Activated CD8-positive, alpha-beta memory T cell treated with anti-CD3 and anti-CD28 coated beads for 48 hours (primary cell): ENCODE measurements at places on chromosomes 16 and 17.
A peak's percentile ranks its signal among the peaks of the same experiment; 100 is the strongest.

- DNase-seq: peak; percentile 87
Observed at GRCh38 chr17:42019509-42020404, at the start of gene NKIRAS2. Gene NKIRAS2, plus strand, starts transcription at chr17:42020090. Its CDS starts 1,488 bp downstream, at chr17:42021578.

DNA sequence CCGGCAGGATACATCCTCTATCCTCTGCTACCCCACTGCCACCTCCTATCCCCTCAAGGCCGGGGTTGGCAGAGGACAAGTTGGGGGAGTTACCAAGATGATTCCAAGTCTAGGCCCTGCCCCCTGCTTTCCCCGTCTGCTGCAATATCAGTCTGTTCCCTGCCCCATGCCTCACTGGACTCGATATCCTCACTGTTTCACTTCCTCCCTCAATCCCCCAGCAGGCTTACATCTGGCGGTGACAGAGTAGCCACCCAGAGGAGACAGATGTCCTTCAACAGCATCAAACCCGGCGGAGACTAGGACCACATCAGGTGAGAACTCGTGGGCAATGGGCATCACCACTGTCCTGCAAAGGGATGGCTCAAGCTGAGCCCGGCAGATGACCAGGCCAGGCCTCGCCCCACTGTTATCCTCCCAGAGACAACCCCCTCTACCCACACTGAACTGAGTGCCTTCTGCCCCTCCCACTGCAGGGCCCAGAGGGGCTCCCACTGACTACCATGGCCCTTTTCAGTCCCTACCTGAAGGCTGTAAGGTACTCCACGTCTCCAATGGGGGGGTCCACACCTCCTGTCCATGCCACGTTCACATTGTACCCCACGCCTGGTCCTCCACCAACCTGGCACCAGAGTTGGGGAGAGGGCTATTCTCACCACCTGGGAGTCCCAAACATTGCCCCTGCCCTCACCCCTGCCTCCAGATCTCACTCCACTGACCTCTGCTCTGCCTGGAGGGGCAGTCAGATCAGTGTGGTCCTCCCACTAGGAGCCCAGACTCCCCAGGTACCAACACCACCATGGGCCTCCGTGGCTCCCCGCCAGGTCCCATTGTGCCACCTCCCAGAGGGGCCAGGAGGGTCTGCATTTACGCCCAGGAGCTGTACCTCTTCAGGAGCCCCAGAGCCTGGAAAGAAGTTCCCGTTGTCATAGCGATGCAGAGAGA, 9.6 kb downstream of the G6PC3 start:
- DNase-seq: no peak

DNA sequence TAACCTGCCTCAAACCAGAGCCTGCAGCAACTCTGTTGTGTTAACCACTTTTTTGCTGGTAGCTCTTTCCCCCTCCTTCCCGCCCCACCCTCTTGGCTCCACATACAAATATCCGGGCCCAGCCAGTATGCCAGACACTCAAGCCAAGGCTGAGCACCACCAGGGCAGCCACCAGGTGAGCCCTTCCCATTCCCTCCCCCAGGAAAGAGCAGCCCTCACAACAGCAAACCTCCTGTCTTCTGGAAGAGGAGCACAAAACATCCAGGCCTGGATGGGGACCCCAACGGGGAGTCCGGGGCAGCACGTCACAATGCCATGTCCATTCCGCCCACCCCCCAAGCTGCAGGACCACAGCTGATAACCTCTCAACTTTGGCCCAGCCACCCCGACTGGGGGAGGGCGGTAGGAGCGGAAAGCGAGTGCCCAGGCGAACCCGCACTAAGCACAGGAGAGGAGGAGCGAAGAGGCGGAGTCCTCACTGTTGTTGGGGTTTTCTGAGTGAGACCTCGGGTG, 757 bp downstream of the ORMDL3 start:
- DNase-seq: no peak

DNA sequence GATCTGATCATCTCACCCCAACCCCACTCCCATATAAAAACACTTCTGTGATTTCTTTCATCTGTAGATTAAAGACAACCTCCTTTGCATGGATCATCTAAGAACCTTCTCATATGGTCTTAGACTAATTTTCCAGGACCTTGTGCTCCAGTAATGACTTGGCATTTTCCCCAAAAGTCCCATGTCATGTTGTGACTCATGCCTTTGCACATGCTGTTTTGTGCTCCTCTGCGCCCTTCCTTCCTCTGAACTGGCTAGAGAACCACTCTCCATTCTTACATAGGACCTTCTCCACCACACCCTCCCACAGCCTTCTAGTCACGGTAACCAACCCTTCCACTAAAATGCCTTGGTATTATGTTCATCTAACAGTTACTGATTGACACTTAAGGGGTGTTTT, 99.5 kb upstream of the AXIN2 start:
- DNase-seq: no peak

DNA sequence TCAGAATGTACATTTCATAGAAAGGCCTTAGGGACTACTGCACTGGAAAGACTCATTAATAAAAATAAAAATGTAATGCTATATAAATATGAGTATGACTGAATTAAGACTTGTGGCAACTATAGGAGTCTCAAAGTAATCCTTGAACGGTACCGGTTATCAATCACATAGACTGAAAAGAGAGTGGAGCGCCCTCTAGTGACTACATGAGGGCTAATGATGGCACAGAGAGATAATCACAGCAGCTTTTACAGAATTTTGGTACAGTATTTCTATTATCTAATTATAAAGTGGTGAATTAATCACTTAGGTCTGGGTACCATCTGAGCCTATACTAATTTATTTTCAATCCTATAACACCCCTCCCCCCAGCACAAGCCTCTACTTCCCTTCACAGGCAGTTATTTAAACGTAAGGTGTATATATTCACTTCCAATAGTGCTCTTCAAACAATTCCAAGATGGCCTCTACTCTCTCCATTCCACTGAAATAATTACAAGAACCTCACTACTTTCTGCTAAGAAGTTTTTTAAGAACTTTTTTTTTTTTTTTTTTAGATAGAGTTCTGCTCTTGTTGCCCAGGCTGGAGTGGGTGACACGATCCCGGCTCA, 40.7 kb upstream of the ANKFY1 start:
- DNase-seq: no peak

DNA sequence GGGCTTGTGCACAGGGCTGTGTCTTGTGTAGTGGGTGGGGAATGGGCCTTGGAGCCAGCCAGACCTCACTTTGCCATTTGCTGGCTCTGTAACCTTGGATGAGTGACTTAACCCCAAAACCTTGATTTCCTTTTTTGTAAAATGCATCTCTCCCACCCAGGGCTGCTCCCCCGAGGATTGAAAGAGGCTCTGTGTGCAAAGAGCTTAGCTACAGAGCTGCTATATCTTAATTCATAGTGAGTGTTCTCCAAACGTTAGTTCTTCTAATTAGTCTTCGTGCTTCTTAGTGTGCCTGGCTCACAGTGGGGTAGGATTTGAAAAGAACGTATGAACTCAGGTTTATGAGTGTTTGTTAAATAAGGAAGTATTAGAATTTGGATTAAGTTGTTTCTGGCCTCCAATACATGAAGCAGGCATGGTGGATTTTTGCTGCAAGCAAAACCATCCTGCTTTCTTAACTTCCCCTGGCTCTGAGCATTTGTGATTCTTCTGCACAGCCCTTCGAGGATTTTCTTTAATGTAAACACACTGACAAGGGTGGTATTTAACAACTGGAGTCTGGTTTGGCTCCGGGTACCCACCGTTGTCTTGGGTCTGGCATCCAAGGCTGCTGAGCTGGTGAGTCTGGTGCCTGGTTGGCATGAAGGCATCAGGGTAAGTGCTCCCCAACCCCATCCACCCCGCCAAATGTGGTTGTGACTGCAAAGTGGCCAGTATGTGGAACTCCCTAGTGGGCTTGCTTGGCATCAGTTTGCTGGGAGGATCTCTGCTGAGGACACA, 29.7 kb downstream of the KSR1 start:
- no peak for DNase-seq

DNA sequence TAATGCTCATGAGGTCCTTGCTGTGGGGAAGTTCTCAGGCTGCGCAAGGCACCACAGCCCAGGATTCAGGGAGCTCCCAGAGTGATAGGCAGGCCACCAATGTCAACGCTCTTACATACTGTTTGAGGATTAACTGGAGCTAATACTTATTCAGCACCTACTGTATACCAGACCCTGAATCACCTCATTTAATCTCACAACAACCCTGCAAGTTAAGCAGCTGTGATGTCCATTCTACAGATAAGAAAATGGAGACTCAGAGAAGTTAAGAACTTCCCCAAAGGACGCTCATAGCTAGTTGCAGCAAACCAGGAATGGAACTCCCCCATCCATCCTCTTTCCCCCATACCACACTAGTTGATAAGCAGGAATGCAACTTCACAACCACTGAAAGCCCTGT, 25.5 kb upstream of the CCR7 start:
- DNase-seq: no peak

GRCh38 chr16:50696575-50697420, 3.4 kb downstream of the NOD2 start:
- DNase-seq: no peak

GRCh38 chr17:8188263-8188839, 1.6 kb downstream of the BORCS6 start:
- DNase-seq: no peak

- no peak for DNase-seq
Observed at GRCh38 chr17:58665946-58666857, 25.6 kb downstream of the TEX14 start.

DNA sequence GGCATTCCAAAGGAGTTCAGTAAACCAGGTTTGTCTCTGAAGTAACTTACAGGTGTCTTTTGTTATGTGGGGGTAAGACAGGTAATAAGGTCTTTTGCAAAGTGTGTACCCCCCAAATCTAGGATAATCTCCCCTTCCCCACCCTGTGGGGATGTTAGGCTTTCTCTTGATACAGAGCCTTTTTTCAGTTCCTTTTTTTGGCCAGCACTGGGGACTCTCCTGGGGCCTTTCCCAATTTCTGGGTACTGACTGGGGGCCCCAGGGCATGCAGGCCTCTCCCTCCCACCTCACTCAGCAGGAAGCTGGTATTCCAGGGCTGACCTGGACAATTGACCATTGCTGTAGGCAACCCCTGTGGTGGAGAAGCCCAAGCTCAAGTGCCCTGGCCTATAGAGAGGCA, 84.3 kb upstream of the IRX6 start:
- no peak for DNase-seq

- DNase-seq: no peak
Observed at GRCh38 chr17:17535957-17536356, 39.8 kb upstream of the RASD1 start.

DNA sequence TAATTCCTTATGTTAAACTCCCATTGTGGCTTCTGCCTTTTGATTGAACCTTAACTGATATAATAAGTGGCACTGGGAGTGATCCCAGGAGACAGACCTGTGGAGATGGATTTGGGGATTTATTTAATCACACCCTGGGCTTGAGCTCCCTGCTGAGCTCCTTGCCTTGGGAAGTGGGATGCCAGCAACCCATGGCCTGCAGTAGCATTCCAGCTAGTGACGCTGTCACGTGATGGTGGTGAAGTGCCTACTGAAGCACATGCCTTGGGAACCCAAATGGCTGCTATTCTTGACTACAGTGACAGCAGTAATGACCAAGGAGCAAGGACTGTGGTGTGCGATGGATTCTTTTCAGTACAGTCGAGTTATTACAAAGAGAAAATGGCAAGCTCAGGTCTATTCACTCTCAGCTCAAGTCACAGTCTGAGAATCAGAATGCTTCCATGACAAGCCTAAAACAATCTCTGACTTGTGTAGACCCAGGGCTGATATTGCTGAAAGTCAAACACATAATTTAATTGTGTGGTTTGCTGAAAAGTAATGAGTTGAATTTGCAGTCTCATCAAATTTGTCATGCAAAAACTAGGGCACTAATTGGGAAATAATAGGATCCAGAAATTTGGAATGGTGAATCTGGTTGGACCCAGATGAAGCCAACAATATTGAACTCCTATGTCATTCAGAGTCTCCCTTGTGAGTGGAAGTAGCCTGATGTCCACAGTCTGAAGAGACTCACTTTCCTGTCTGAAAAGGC, 47.1 kb downstream of the BCL7C start:
- no peak for DNase-seq

DNA sequence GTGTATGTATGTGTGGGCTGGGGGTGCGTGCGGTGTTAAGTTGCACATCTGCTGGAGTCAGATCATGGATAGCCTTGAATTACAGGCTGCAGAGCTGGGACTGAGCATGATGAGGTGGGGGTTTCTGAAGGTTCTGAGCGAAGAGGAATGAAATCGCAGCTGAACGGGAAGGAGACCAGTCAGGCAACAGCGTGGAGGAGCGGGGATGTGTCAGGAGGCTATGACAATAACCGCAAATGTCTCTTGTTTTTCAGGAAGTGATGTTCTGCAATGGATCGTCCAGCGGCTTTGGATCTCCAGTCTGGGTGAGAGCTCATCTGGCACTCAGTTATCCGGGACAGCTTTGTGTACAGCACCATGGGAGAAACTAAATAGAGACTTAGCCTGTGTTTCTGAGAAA, 20.9 kb downstream of the RGS9 start:
- DNase-seq: no peak

DNA sequence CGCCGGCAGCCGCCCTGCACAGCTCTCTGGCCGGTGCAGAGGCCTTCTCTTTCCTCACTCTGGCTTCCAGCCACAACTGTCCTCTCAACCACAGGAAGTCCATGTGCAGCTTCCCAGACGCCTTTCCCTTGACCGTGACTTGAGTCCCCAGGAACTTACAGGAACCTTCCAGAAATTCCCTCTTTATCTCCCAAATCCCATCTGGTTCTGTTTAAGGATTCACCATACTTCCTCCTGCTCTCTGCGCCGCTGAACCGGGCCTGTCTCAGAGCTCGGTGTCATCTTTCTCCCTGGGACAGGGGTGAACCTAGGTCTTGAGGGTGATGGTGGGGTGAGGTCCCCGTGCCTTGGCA, 65.2 kb upstream of the ZNF469 start:
- no peak for DNase-seq

DNA sequence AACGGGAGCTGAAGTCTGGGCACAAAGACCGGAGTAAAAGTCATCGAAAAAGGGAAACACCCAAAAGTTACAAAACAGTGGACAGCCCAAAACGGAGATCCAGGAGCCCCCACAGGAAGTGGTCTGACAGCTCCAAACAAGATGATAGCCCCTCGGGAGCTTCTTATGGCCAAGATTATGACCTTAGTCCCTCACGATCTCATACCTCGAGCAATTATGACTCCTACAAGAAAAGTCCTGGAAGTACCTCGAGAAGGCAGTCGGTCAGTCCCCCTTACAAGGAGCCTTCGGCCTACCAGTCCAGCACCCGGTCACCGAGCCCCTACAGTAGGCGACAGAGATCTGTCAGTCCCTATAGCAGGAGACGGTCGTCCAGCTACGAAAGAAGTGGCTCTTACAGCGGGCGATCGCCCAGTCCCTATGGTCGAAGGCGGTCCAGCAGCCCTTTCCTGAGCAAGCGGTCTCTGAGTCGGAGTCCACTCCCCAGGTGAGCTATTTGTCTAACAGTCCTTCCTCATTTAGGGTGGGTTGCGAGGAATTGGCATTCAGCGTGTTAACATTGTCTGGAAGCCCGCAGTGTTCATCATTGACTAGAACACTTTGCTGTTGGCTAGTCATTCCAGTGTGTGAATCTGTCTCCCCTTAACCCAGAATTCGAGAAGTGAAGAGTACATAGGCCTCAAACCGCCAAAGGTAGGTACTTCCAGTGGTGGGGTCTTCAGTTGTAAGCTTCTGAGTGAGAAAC, 1.5 kb downstream of the CDK12 start:
- no peak for DNase-seq
